ENCODE measurements at places on chromosomes 1 and 21.

DNA sequence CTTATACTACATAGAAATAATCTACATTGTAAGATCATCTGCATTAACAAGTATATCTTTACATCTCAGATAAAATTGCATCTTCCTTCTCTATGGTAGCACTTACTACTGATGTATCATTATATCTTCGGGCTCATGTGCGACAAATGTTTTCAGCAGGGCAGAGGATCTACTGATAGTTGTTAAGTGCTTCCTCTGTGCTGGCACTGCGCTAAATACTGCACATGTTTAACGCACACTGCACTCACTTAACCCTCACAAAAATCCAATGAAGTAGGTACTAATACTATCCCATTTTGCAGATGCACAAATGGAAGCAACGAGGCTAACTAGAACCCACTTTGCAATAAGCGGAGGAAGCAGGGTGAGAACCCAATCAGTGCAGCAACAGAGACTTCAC is 75.6 kb upstream of the USP25 start:
- DNase-seq = no peak

DNA sequence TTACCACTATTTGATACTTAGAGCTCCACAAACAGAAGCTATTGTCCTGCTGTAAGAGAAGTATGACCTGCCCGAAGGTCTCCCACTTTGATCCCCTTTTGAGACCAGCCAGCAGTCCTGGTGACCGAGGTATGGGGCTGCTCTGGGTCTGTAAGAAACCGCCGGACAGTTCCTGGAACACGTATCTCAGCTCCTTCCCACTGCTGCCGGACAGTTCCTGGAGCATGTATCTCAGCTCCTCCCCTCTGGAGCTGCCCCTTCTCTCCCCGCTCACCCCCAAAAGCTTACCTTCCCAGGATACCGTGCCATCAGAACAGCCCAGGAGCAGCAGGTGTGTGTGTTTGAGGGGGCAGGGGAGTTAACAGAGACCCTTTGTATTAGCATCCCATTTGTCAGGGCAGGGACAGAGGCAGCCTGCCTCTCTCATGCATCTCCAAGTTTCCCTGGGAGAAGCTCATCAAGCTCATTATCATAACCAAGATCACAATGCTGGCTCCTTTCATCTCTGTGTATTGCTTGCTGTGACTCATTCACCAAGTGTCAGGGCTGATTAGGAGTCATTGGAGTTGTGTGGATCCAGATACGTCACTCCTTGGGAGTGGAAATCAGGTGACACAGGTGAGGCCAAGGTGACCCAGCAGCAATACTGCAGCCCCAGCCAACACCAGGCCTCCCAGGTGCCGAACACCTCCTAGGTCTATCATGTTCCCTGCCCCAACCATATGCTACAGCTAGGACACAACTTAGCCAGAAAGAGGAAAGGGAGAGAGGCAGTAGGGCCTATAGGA is 25.3 kb downstream of the OPTC start:
- no peak for DNase-seq

GRCh38 chr1:39105061-39105840 is 79.1 kb downstream of the NDUFS5 start:
- no peak for DNase-seq

- no peak for DNase-seq
These were observed 18.4 kb downstream of the ADAMTS1 start for GRCh38 chr21:26826801-26827200.

DNA sequence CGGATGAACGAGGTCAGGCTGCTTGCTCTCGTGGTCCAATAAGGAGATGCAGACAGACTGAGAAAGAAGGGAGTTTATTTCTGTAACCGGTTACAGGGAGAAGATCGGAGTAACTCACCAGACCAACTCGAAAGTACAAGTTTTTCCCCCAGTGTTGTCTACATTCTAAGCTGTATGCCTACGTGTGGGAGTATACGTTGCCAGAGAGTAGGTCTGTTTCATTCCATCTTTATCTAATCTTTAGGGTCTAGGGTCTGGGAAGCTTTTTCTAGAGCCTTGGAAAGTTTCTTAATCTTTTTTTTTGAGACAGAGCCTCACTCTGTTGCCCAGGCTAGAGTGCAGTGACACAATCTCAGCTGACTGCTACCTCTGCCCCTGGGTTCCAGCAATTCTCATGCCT is 4.7 kb upstream of the PADI1 start:
- DNase-seq = no peak

DNA sequence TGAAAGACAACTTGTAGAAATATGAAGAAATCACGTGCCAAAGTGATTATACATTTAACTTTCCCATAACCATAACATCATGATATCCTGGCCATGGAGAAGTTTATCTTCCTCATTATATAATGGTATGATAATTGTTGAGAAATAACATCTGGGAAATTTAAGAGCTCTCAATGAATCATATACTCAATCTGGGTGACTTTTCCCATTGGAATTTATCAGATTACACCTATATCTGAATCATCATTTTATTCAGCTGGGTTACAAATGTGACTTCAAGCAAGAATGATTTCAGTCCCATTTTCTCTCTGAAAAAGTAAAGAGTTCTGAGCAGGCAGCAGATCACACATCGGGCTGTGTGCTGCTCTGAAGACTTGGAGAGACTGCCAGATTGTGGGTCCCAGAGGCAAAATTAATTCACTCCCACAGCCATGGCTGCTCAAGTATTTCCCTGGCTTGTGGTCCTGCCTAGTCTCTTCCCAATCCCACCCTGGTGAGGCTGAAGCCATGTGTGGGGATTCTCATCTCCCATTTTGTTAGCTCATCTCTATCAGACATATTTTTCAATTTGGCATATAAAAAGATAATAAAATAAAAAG is 278.0 kb downstream of the MRPL39 start:
- DNase-seq = no peak

DNA sequence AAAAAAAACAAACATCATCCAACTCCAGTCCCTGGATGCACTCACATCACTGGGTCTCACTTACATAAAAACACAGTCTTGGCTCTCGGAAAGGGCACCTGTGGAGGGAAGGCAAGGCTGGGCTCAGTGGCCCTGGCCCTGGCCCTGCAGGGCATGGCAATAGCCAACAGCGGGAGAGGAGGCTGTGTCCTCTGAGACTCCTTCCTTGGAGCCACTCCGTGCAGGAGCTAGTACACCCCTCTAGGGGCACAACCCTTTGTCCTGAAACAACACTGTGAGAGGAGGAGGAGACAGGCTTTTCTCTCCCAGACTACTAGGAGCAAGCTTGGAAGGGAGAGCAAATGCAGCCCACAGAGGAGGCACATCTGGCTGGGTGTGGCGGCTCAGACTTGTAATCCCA is 28.0 kb downstream of the URB1 start:
- no peak for DNase-seq

DNA sequence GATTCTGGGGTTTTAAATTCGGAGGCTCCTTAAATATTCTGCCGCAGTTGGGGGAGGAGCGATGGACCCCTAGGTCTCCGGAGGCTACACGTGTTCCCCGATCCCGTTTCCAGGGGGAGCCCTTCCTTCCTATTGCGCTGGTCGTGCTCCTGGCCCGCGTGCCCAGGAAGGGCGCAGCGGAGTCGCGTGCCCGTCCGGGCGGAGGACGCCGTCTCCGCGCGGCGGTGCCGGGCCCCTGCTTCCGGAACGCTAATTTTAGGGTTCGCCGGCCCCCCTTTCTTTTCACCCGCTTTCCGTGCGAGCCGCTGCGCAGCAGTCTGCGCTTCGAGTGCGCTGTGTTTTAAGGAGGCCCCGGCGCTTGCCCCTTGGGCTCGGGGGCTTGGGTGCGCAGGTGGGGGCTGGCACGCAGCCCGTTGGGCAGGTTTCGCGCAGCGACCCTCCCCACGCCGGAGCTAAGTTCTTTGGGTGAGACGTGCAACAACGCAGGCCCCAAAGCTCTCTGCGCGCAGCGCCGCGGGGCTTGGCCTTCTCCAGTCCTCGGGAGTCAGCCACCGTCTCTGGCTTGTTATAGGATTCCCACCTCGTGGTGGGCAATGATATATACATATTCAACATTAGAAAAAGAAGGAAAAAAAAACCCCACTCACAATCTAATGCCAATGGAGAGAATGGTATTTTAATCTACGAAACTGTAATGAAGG is 43.5 kb upstream of the DNAJC6 start:
- DNase-seq = no peak

DNA sequence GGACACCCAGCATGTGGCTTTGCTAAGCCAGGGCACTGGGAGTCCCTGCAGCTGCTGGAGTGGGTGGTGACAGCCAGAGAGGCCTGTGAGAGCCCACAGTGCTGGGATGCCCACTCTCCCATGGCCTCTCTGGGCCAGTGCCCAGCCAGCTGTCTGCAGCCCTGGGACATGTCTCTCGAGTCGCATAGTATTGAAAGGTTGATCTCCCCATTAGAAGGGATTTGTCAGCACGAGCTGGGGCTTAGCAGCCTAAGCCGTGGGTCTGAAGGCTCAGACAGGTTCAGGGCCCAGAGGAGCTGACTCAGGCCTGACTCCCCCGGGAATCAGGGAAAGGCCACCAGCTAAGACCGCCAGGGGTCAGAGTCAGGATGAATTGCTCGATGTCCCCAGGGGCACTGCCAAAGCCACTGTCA is 53.5 kb downstream of the FOXD2 start:
- DNase-seq = no peak

GRCh38 chr1:86387916-86388627 is 8.1 kb downstream of the ODF2L start:
- no peak for DNase-seq

DNA sequence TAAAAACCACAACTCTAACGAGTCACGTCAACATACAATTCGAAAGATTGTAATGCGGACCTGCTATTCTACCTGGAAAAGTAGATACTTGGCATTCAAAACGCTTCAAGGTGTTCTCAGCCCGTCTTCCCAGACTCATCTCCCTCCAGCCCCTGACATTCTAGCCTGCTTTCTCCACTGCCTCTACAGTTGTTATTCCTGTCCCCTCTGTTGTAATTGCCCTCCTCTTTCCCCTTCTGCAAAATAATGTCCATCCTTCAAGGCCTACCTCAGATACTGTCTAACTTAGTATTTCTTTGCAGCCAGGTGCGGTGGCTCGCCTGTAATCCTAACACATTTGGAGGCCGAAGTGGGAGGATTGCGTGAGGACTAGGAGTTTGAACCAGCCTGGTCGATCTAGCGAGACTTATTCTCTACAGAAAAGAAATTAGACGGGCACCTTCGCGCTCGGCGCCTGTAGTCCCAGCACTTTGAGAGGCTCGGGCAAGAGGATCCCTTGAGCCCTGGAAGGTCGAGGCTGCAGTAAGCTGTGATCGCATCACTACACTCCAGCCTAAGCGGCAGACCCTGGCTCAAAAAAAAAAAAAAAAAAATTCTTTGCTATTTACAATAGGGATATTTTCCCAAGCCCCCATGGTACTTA is 756 bp upstream of the RBM34 start:
- DNase-seq = no peak

- DNase-seq = no peak
These were observed 17.5 kb downstream of the ZBTB18 start for GRCh38 chr1:244068567-244068966.

- no peak for DNase-seq
These were observed 34.1 kb upstream of the BTG3 start for GRCh38 chr21:17646790-17647189.

DNA sequence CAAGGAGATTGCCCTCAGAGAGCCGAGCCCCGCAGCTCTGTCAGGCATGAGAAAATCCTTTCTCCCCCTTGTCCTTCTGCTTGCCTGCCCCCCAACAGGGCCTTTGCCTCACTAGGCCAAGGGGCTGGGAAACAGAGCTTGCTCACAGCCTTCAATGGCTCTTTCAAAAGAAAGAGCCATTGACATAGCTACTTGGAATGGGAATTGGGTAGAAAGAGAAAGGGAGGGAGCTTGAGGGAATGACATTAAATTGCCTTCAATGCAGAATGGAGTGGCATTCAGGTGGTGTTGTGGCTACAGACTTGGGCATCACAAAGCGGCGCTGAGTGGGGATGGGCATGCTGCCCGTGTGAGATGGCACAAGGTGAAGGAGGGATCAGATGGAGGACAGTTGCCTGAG is 13.2 kb downstream of the SYT11 start:
- no peak for DNase-seq

- no peak for DNase-seq
These were observed 7.0 kb downstream of the TNFRSF14 start for GRCh38 chr1:2563205-2563604.

DNA sequence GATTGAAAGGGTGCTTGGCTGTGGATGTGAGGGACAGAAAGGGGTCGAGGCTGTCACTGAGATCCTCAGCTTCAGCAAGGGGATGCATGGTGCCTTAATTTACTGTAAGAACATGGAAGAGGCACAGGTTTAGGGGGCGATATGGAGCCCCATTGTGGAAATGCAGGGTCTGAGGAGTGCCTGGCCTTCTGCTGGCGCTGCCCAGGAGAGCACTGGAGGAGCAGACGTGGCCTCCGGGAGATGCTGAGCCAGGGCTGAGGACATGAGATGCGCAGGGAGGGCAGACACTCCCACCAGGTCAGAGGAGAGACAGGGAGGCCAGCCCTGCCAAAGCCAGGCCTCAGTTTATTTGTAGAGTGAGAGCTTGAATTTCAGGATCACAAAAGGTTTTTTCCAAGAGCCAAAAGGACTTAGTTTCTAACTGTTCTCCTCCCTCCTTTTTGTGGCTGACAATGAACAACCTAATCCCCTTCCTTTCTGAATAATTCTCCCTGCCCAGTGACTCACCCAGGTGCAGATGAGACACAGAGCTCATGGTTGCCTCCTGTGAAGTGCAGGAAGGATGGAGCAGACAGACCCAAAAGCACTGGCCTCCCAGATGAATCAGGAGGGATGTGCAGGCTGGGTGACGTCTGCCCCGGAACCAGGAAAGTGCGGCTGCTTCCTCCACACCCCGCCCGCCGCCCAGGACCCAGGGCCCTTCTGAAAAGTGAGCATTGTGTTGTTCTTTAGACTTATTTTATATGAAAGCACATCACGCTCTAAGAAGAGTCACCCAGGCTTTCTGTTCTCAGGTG is 73.0 kb upstream of the TMPRSS2 start:
- no peak for DNase-seq

DNA sequence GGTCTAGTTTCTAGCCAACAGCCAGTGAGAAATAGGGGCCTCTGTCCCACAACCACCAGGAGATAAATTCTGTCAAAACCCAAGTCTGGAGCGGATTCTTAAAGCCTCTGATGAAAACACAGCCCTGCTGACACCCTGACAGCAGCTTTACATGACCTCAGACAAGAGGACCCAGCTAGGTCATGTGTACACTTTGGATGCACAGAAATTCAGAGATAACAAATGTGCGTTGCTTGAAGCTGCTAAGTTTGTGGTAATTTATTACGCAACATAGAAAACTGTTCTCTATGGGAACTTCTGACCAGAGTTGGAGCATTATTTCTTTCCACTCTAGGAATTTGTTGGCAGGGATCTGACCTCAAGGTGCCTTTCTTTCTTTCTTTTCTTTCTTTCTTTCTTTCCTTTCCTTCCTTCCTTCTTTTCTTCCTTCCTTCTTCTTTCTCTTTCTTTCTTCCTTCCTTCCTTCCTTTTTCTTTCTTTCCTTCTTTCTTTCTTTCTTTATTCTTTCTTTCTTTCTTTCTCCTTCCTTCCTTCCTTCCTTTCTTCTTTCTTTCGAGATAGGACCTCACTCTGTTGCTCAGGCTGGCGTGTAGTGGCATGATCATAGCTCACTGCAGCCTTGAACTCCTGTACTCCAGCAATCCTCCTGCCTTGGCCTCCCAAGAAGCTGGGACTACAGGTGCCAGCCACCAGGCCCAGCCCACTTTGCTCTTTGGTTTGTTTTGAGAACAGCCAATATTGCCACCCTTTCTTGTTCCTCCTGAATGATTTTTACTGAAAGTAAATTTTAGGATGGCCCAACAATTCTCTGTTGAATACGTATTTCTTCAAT is 14.9 kb upstream of the HMGCS2 start:
- DNase-seq = no peak
